ENCODE measurements at places on chromosomes 13 and 19.
A peak's percentile ranks its signal among the peaks of the same experiment; 100 is the strongest.

DNA sequence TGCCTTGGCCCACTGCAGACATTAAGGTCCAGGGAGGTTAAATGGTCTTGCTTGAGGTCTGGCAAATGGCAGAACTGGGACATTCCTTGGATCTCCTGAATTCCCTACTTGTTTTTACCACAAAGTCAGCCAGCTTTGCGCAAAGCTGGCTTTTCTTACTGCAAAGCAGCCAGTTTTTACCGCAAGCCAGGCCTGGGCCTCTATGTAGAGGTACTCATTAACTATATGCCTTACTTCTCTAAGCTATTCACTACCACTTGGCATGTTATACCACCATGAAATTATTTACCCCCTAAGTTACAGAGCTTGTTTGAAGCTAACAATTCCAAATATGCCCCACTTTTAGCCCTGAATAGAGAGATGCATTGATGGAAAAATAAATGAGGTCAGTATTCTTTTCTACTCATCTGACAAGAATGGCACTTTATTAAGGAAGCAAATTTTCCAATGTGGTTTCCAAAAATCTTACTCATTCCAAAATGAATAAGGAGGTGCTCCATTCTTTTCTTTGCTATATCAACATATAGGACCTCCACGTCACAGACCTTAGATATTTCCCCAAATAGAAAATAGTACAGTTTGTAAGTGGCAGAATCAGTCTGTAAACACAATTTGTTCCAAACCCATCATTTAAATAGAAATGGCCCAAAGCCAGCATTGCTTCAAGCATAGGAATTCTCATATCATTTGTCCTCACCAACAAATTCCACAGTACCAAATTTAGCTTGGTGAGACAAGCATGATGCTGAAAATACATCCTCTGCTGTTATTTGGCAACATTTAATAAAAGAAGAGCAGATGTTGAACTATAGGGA lies 143.9 kb upstream of the TSC22D1 start:
- no peak for DNase-seq

- DNase-seq: no peak
Observed at GRCh38 chr13:84917252-84917878, 881.9 kb downstream of the SLITRK6 start.

DNA sequence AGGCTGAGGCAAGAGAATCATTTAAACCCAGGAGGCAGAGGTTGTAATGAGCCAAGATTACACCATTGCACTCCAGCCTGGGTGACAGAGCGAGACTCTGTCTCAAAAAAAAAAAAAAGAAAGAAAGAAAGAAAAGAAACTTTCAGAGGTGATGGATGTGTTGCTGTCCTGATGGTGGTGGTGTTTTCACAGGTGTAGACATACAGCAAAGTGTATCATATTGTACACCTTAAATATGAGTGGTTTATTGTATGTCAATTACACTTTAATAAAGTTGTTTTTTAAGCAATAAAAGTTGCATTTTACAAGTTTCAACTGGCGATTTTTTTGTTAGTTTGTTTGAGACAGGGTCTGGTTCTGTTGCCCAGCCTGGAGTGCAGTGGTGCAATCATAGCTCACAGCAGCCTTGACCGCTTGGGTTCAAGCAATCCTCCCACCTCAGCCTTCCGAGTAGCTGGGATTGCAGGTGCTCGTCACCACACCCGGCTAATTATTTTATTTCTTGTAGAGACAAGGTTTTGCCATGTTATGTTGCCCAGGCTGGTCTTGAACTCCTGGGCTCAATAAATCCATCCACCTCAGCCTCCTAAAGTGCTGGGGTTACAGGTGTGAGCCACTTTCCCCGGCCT lies 13.5 kb upstream of the INSR start:
- DNase-seq: no peak

- DNase-seq: no peak
Observed at GRCh38 chr13:40682449-40683240, 16.2 kb upstream of the FOXO1 start.

GRCh38 chr13:81025091-81025490 lies 684.2 kb upstream of the SPRY2 start:
- DNase-seq: no peak

DNA sequence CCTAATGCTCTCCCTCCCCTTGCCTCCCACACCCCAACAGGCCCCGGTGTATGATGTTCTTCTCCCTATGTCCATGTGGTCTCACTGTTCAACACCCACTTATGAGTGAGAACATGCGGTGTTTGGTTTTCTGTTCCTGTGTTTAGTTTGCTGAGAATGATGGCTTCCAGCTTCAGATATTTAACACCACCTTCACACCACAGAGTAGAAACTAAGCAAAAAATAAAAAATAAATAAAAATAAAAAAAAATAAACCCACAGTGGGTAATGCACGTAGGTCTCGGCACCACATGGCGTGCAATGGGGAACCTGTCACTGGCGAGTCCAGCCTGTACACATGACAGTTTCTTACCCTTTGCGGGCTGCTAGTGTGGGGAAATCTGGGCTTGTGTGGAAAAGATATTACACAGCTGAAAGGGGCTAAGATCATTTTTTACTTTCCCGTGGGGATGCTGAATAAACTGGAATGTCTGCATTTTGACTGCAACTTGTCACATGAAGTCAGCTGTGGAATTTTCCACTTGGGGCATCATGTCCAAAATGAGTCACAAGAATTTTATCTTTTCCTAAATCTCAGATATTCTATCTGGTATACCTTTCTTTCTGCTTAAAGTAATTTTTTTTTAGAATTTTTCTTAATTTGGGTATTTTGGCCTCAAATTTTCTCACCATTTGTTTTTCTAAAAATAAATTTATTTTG lies 170.5 kb downstream of the IRS2 start:
- DNase-seq: no peak

- DNase-seq: peak; percentile 59
Observed at GRCh38 chr19:1812426-1813191, 533 bp upstream of the ATP8B3 start.

GRCh38 chr19:32933571-32933970 lies 38.2 kb downstream of the CEP89 start:
- no peak for DNase-seq

GRCh38 chr13:106471957-106472543 lies 63.4 kb downstream of the EFNB2 start:
- no peak for DNase-seq

DNA sequence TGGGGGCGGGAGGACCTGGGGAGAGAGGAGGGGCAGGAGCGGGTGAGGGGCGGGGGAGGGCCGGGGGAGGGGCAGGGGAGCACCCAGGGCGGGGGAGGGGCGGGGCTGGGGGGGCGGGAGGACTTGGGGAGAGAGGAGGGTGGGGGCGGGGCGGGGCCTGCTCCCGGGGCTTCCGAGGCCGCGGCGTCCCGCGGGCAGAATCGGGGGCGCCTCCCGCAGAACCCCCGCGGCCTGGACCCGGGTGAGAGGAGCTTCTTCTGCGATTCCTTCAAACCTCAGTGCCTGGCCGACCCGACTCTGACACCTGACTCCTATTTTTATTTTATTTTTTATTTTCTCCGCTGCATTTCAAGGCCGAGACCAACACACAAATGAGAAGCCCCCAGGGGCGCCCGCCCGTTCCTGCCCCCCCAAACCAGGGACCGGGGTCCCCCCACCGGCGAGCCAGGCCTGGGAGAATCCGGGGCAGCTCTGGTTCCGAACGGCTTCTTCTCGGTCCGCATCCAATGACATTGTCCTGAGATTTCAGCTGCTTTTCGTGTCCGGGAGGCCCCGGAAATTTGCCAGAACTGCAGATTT lies 470 bp upstream of the GRTP1 start:
- DNase-seq: no peak

DNA sequence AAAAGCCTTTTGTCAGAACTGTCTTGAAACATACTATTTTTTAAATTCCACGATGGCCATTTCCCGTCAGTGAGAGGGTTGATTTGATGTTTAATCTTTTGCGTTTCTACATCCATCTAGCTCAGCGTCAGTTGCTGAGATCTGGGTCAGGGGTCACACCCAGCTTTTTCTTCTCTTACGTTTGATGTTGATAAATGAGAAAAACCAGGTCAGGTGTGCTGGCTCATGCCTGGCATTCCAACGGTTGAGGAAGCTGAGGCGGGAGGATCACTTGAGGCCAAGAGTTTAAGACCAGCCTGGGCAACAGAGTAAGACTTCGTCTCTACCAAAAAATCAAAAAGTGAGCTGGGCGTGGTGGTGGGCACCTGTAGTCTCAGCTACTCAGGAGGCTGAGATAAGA lies 168.9 kb downstream of the PTPRS start:
- DNase-seq: no peak

DNA sequence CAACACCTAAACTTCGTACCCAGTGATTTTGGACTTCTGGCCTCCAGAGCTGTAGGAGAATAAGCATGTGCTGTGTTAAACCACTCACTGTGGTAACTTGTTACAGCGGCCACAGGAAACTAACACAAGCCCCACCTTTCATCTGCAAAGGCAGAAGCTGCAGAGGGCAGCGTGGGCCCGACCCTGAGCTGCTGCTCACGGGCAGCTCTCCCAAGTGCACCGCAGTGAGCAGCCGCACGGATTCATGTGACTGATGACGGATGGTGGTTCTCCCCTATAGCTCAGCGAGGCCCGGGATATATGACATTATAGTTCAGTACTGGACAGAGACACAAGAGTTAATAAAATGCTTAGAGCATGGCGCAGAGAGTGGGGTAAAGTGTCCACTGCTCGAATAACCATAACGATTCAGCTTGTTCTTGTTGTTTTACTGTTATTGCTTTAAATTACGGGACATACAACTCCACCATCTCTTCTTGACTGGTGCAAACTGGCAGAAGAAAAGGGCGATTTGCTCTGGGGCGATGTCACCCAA lies 21.9 kb downstream of the VRK3 start:
- no peak for DNase-seq

DNA sequence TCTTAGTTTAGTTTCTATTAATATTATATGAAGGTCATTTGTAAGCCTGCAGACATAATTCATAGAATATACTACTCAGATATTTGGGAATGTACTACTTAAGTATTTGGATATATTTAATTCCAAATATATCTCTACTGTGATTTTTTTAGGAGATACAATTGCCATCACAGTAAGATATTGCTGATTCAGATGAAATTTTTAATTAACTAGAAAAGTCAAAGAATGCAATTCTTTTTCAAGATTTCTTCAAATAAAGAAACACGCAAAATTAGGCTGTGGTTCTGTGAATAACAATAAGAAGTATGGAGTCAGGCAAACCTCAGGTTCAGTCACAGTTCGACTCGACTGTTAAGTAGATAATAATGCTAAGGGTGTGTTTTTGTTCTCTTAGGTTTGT lies 550.4 kb upstream of the GPC6 start:
- no peak for DNase-seq

DNA sequence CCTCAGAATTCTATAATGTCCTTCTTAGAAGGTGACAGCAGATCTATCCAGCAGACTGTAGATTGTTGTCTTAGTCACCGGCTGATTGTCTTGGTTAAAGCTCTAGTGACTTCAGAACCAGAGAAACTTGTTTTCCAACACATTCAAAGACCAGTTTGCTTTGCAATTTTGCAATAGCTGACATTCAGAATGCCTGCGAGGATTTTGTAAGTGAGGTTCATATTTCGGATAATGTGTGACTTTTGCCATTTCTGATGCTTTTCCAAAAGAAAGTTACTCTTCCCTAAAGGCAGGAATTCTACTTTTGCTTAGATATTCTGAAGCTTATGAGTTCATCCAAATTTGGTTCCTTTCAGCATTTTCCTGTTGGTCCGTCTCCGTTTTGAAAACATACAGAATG lies 13.2 kb downstream of the SPINT2 start:
- no peak for DNase-seq

GRCh38 chr13:44389876-44390275 lies 16.3 kb downstream of the SERP2 start:
- DNase-seq: no peak

GRCh38 chr19:3175781-3176714 lies 2.5 kb upstream of the S1PR4 start:
- no peak for DNase-seq

- DNase-seq: no peak
Observed at GRCh38 chr13:47303626-47304025, 406.8 kb upstream of the HTR2A start.

GRCh38 chr13:110250258-110250891 lies 56.6 kb downstream of the COL4A1 start:
- no peak for DNase-seq

DNA sequence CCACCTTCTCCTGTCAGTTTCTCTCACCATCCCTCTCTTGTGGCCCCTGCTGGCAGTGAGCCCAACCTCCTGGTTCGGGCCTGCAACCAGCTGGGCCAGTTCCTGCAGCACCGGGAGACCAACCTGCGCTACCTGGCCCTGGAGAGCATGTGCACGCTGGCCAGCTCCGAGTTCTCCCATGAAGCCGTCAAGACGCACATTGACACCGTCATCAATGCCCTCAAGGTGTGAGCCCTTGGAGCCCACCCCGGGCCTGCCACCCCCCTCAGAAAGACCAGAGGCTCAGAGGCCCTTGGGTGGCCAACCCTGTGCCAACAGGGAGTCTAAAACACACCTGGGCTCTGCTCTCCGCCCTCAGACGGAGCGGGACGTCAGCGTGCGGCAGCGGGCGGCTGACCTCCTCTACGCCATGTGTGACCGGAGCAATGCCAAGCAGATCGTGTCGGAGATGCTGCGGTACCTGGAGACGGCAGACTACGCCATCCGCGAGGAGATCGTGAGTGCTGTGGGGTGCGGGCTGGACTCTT lies 13.8 kb downstream of the FUZ start:
- DNase-seq: no peak

DNA sequence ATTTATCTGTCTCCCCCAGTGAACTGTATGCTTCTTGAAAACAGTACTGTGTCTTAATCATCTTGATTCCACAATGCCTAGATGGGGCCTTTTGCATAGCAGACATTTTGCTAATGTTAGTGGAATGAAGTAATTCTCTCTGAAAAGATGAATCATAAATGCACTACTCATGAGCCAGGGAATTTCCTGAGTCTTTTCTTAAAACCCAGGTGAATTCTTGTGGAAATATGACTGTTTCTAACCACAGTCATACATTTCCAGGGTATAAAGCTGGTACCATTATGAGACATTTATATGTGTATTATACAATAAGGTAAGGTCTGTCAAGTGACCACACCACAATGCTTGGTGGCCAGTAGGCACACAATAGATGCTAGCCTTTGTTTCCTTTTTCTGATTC lies 5.5 kb upstream of the KCTD4 start:
- DNase-seq: no peak

DNA sequence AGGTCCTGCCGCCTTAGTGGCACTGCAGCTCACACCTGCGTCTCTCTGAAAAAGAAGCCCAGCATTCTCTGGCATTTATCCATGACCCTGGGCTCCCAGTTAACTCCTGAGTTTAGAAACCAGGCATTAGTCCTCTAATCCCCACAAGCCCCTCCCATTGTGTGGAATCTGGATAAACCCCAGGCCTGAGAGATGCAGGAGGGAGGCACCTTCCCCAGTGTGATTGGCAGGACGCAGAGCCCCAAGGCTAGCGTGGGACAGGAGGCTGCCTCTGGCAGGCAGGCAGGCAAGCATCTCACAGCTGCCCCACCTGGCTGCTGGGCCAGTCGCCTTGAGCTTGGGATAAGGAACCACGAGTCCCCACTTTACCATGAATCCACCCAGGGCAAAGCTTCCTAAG lies 11.0 kb upstream of the SERPINE3 start:
- no peak for DNase-seq

- DNase-seq: no peak
Observed at GRCh38 chr19:43462785-43463380, 2.5 kb downstream of the LYPD3 start.
